Amniotic stem cell (primary cell): ENCODE measurements at places on chromosomes 1 and 21.

GRCh38 chr1:242005866-242006535 is 7.1 kb upstream of the MAP1LC3C start:
- no peak for DNase-seq

DNA sequence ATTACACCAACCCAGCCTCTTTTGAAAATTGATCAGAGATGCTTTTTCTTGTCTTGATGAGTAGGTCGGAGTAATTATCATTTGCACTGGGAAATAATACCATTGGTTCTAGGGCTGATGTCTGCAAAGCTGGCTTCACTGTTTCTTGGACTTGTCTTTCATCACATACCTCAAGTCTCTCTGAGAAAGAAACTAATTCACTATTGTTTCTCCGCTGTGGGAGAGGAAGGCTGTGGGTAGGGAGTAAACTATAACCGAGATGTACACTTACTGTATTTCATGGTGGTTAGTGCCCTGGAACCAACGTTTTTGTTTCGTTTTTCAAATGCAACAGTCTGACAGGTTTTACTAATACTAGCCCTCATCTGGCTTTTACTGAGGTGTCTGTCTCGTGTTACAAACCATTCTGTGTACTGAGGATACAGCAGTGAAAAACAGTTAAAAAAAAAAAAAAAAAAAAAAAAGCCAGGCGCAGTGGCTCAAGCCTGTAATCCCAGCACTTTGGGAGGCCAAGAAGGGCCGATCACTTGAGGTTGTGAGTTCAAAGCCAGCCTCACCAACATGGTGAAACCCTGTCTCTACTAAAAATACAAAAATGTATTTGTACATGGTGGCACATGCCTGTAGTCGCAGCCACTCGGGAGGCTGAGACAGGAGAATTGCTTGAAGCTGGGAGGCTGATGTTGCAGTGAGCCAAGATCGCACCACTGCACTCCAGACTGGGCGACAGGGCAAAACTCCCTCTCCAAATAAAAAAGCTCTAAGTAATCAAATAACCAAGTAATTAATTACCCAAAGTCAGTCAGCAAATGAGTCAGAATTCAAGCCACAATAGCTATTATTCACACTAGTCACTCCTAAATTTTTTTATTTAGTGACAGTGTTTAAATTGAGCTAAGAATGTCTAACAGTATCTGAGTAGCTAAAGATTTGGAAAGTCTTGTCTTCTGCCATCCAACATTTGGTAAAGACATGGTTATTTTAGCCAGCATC is 23.3 kb downstream of the TOMM20 start:
- DNase-seq, result no peak

GRCh38 chr21:43872531-43873197 is 7.6 kb downstream of the AGPAT3 start:
- no peak for DNase-seq

GRCh38 chr21:29938776-29939103 is 1.1 kb downstream of the GRIK1 start:
- DNase-seq, result no peak

GRCh38 chr1:172609528-172609927 is 49.4 kb upstream of the FASLG start:
- no peak for DNase-seq

DNA sequence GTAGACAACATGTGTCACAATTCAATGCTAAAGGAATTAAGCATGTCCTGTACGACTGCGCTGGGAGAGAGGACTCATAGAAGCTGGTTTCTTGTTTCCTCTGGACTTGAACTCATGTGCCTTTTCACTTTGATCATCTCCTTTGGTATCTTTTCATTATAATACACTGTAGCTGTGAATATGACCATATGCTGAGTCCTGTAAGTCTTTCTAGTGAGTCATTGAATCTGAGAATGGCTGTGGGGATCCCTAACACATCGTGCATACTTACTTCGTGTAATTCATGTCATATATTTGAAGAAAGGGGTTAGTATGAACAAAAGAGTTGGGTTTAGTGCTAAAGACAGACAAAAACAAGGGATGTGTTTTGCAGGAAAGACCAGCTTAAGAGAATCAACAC is 148.1 kb upstream of the RUNX1 start:
- DNase-seq, result no peak

- DNase-seq, result no peak
Measured at GRCh38 chr1:71435951-71436350, 355.1 kb upstream of the ZRANB2 start.

GRCh38 chr1:162028726-162029125 is 5.1 kb upstream of the OLFML2B start:
- DNase-seq, result no peak

DNA sequence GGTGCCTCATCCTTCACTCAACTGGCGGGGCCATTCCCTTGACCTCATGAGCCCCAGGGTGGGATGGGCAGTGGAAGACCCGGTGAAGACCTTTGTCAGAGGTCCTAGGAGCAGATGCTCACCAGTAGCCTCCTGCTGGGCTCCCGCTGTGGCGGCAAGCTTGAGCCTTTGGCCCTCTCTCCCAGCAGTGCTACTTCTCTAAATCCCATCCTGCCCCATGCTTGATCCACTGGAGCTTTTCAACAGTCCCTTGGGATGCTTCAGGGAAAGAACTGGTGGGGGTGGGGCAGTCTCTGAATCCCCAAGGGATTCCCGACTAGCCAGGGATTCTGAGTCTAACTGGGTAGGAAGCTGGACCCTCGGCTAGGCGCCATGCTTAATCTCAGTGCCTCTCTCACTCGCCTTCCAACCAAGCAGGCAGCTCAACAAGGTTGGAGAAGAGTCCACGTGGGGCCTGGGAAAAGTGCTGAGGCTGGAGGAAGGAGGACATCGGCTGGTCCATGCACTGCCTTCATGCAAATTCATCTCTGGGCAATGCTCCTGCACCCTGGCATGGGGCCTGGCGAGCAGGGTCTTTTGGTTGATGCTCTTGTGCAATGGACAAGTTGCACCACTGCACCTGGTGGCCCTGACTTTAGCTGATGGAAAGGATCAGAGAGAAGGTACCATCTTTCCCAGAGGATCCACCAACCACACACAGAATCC is 190.3 kb downstream of the GRIK3 start:
- DNase-seq, result no peak

GRCh38 chr1:79362470-79362869 is 355.9 kb upstream of the ADGRL4 start:
- DNase-seq, result no peak

GRCh38 chr1:109113590-109114341 is at the start of gene ELAPOR1:
TSS of gene ELAPOR1 (plus strand) at chr1:109114115. CDS start at chr1:109114184, 69 bp downstream.
- no peak for DNase-seq

DNA sequence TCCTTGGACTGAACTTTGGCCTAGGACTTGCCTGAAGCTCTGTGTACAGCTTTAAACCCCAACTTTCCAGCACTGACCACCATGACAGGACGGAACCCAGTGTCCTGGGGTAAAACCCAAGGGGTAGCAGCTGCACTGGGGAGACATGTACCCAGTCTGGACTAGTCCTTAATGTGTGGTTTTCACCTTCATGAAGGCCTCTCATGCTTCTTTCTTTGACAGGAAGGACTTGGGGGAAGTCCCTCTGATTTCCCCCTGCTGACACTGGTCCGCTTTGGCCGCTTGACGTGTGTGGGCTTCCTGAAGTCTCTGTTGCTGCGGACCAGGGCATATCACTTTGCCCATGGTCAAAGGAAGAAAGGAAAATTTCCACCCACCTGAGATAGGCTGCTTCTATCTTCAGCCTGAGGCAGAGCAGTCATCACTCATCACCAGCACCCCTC is 66.3 kb upstream of the PRDX6 start:
- no peak for DNase-seq

DNA sequence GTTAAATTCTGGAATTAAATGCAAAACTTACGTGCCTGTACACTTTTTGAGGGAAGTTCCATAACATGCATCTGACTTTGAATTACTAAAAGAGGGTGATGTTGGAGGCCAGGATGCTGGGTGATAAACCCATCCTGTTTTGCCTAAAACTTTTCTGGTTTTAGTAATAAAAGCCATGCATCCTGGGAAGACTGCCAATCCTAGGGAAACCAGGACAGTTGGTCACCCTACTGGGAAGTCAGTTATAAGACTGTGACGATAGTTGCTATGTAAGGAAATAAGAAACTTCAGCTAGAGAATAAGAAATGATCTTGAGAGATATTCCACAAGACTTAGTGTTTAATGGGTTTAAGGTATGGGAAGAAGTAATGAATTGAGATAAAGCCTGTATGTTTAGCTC is 336.6 kb upstream of the LYPLAL1 start:
- no peak for DNase-seq

DNA sequence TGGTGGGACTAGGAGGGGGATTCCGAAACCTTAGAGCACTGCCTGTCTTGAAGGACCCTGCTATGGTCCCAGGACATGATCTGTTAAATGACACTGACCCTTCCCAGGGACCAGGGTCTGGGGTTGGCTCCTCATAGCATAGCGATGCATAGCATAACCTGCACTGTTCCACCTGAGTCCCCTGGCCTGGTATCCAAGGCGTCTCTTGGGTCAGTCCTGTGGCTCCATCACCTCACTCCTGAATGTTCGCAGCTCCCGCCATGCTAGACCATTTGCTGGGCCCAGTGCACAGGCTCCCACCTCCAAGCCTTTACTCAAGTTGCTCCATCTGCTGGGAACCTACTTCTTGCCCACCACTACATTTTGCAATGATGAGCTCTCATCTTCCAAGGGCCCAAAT is 39.0 kb upstream of the MAGOH start:
- no peak for DNase-seq

- DNase-seq, result no peak
Measured at GRCh38 chr1:75132812-75133619, 1.2 kb upstream of the LHX8 start.

DNA sequence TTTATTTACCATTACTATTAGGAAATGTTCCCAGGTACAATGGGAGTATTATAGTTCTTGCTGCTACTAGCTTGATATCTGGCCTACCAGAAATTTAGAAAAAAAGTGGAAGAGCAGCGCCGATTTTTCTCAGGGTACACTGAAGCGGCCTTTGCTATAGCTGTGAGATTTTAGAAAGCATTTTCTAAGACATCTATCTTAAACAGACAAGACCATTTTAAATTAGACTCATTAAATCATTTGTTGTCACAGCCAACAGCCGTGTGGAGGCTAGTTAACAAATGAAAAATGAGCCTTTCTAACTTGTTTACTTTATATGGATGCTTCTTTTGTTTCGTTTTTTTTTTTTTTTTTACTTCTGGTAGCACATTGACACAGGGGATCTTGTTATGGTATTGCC is 183.2 kb upstream of the ZRANB2 start:
- no peak for DNase-seq

DNA sequence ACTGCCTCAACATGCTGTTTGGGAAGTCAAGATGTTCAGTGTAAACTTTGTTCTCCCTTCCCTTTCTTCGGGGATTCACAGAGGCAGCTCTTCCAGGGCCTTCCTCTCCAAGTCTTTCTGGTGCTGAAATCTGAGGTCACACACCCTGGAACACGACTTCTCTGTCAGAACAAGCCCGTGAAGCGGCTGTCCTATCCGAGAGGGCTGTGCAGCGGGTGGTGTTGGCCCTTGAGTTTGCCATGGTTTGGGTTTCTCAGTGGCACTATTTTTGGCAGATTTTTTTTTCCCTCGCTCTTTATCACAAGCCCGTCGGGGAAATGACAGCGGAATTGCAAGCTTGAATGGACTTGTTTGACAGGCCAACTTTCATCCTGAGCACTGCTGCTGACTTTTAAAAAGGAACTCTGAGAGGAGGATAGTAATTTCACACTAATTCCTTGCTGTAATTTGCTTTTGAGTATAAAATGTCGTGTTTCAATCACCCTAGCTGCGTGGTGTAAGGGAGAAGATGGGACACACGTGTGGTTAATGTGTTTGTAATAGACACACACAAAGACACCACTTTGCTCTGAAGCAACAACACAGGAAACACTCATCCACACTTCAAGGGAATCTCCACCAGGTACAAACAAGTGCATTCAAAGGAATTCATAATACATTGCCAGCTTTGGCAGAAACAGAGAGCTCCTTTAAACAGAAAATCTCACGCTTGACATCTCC is 60.1 kb upstream of the TARBP1 start:
- no peak for DNase-seq

DNA sequence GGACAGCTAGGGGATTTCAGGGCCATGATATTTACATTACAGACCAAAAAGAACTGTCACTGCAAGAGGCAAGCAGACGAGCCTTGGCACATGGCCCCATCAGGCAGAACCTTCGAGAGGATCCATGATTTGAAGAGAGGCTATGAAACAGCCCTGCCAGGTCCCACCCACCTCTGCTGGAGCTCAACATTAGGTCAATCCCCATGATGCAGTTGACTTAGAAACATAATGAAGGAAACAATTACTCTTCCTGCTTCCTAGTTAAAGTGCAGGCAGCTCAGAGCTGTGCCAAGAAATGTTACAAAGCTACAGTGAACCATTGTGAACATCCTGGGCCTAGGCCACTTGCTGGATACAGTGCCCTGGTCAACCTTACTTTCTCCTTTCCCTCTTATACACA is 41.7 kb upstream of the PTCH2 start:
- no peak for DNase-seq

GRCh38 chr1:1136547-1137230 is 20.8 kb upstream of the C1orf159 start:
- DNase-seq, result no peak

GRCh38 chr1:61227857-61228550 is 145.6 kb downstream of the NFIA start:
- no peak for DNase-seq

GRCh38 chr1:233518344-233518743 is 95.6 kb upstream of the KCNK1 start:
- DNase-seq, result no peak

DNA sequence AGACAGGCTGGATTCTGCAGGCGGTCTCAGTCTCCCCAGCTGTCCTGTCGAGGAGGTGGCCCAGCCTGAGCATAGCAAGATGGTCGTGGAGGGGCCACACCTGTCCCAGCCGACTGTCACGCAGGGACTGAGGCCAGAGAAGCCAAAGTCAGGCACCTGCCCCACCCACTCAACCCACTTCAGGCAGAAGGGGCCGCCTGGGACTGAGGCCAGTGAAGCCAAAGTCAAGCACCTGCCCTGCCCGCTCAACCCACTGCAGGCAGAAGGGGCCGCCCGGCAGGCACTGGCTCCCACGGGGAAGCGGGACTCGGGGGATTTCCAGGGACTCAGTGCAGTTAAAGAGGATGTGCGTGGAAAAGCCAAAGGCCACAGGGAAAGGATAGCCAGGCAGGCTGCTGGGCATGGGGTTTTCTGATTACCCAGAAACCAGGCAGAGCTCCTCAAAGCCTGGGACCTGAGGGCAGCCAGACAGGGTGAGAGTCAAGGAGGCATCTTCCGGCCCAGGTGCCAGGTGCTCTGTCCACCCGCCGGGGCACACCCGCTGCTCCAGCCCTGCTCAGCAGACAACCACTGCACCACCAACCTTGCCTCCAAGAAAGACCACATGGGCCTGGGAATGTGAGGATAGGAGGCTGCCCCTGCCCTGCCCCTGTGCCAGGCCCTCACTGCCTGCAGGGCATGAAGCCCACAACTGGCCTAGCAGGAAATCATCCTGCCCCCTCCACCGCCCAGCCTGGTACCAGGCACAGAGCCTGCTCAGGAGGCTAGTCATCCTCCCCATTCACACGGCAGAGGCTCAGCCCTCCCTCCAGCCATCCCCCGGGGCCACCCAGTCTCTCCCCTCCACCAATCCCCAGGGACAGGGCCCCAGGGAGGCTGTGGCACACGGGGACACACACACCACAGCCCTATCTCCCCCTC is 41.0 kb downstream of the MEGF6 start:
- DNase-seq, result no peak

GRCh38 chr1:46070164-46070814 is 62.1 kb downstream of the PIK3R3 start:
- DNase-seq, result no peak
